ENCODE measurements at places on chromosomes 2 and 18.

GRCh38 chr2:149056541-149057255, 18.2 kb downstream of the LYPD6B start:
- no peak overlapping the region for H3K27ac ChIP-seq
- no peak overlapping the region for H3K4me3 ChIP-seq
- no peaks in the 10 kb centered on the region for H3K4me1 ChIP-seq
- H3K36me3 ChIP-seq: no peaks in the 10 kb centered on the region

GRCh38 chr2:105496271-105496670, 97.4 kb upstream of the FHL2 start:
- no peak overlapping the region for H3K4me3 ChIP-seq
- DNase-seq: no peak
- H3K27me3 ChIP-seq: no peaks in the 10 kb centered on the region
- no peaks in the 10 kb centered on the region for H3K36me3 ChIP-seq
- no peaks in the 10 kb centered on the region for H3K4me1 ChIP-seq

- H3K4me1 ChIP-seq: no peaks in the 10 kb centered on the region
- H3K4me3 ChIP-seq: no peak overlapping the region
- no peaks in the 10 kb centered on the region for H3K36me3 ChIP-seq
These were observed 638.1 kb downstream of the DSC3 start for GRCh38 chr18:30404422-30404821.

GRCh38 chr18:53241161-53241560, 901.2 kb downstream of the DCC start:
- no peak overlapping the region for H3K27ac ChIP-seq
- no peak overlapping the region for H3K4me3 ChIP-seq
- no peaks in the 10 kb centered on the region for H3K4me1 ChIP-seq
- no peaks in the 10 kb centered on the region for H3K36me3 ChIP-seq
- no peak for DNase-seq
- no peaks in the 10 kb centered on the region for H3K27me3 ChIP-seq

DNA sequence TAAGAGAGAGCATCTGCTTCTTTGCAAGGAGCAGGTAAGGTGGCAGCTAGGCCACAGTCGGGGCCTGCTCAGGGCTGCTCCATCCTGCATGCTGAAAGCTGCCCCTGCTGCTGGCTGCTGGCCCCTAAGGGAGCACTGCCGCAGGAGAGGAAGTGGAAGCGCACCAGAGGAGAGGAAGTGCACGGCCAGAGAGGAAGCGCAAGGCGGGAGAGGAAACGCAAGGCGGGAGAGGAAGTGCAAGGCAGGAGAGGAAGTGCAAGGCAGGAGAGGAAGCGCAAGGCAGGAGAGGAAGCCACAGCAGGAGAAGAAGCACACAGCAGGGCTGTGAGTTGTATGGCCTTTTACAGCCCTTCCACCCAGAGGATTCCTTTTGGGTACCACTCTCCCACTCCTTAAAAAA, 539.0 kb upstream of the TNP1 start:
- H3K4me1 ChIP-seq: no peaks in the 10 kb centered on the region
- H3K27ac ChIP-seq: no peak overlapping the region
- no peak overlapping the region for H3K4me3 ChIP-seq

DNA sequence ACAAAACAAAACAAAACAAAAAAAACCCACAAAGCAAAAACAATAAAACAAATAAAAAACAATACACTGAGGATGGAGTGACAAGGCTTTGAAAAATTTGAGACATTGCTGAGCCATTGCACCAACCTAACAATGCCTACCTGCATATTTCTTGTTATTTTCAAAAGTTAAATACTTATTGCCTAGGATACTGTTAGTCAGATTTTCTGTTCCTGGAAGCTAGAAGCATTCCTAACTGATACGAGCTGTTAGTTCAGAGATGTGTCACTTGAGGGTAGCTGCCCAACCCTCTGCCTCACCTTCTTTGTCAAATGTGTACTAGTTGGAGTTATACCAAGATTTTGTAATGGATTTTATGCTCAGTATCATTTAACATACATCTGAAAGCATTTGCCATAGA, 187.2 kb downstream of the TXNL1 start:
- H3K27me3 ChIP-seq: no peaks in the 10 kb centered on the region
- no peak for DNase-seq
- no peak overlapping the region for H3K27ac ChIP-seq
- no peak overlapping the region for H3K4me3 ChIP-seq
- no peaks in the 10 kb centered on the region for H3K4me1 ChIP-seq
- H3K36me3 ChIP-seq: no peaks in the 10 kb centered on the region
